ENCODE measurements at places on chromosomes 7 and 10.

GRCh38 chr10:12218991-12219390, 23.0 kb downstream of the CDC123 start:
- no peak for DNase-seq

GRCh38 chr10:110208614-110209453, 1.4 kb downstream of the MXI1 start:
- peak; percentile 31 for DNase-seq

DNA sequence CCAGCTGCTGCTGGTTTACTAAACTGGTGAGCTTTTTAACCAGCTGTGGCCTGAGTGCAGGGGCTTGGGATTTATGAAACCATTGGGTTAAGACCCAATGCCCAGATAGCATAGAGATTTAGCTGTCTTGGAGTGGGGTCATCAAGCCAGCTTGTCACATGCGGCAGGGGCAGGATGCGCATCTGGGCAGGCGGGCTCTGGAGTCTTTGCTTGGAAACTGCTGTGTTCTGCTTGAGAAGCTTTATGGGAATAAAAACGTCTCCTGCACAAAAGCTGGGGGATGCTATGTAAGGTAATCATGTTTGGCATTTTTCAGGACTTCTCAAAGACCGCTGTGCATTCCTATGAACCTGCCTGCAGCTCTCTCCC, 136.3 kb downstream of the MAPK8 start:
- DNase-seq: no peak

DNA sequence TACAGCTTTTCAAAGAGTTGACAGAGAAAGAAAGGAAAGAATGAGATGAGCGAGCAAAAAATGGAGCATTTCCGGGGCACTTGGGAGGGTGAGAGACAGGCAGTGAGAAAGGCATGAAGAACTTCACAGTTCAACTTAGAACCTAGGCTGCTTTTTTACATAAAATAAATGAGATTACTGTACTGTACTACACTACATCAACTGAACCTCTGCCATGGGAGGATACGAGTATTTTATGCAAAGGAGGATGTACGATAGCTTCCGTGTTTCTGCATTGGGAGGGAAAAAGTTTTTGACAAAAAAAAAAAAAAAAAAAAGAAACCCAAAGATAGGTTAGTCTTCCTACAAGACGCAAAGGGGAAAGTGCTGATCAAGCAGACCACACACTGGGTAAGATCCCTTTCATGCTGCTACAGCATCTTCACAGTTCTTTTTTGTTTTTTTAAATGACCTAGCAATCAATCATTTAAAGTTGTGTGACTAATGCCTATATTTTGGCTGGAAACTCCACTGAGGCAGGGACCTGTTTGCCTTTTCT, 88.0 kb downstream of the RAPGEF5 start:
- no peak for DNase-seq

GRCh38 chr10:76514321-76514720, 1082.9 kb downstream of the LRMDA start:
- no peak for DNase-seq

DNA sequence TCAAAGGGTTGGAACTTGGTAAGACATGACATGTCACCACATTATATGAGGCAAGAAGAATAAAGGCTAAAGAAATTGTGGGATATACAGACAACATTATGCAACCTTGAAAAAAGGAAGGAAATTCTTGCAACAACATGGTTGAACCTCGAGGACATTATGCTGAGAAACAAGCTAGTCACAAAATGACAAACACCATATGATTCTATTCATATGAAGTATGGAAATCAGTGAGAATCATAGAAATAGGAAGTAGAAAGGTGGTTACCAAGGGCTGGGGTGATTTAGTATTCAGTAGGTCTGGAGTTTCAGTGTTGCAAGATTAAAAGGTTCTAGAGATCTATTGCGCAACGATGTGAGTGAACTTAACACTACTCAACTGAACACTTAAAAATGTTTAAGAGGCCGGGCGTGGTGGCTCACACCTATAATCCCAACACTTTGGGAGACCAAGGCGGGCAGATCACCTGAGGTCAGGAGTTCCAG, 126.9 kb upstream of the TBX20 start:
- DNase-seq: no peak

- DNase-seq: no peak
These were observed 14.4 kb downstream of the NAMPT start for GRCh38 chr7:106270122-106270977.

DNA sequence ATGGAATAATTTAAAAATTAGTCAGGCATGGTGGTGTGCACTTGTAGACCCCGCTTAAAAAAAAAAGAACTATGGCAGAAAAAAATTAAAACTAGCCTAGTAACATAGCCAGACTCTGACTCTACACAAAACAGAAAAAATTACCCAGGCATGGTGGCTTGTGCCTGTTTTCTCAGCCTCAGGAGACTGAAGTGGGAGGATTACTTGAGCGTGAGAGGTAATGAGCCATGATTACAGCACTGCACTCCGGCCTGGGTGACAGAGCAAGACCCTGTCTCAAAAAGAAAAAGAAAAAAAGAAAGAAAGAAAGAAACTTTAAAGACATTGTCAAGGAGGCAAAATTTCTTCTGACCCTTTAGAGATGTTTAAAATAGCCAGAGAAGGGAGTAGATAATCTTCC, 109.0 kb upstream of the TMEM106B start:
- no peak for DNase-seq
